CD4-positive, alpha-beta T cell treated with Interleukin-10 for 1 hour (primary cell): ENCODE measurements at places on chromosomes 2 and 18.

GRCh38 chr2:45684756-45685155 lies 33.3 kb downstream of the PRKCE start:
- DNase-seq, result no peak

DNA sequence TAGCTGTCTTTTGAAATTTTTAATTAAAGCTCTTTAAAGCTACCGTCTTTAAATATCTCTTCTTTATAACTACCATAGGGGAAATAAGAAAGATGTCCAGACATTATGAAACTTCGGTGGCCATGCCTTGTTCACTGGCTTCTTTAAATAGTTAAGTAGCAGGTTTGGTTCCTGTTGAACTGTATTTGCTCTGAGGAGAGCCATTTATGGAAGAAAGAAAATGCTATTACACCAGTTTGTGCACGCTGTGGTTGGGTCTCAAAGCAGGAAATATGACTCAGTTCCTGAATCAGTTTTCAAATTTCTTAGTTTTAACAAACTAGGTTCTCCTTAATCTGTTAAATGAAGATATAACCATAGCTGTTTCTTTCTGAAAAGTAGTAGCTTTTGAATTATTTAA lies 12.2 kb downstream of the ARPC2 start:
- DNase-seq, result peak; percentile 69

- no peak for DNase-seq
These were observed 54.0 kb upstream of the SCN1A start for GRCh38 chr2:166181813-166182154.

- no peak for DNase-seq
These were observed 69.3 kb downstream of the AFF3 start for GRCh38 chr2:100073110-100073509.

- DNase-seq, result peak; percentile 80
These were observed 40.1 kb downstream of the DOCK10 start for GRCh38 chr2:225002039-225002655.

DNA sequence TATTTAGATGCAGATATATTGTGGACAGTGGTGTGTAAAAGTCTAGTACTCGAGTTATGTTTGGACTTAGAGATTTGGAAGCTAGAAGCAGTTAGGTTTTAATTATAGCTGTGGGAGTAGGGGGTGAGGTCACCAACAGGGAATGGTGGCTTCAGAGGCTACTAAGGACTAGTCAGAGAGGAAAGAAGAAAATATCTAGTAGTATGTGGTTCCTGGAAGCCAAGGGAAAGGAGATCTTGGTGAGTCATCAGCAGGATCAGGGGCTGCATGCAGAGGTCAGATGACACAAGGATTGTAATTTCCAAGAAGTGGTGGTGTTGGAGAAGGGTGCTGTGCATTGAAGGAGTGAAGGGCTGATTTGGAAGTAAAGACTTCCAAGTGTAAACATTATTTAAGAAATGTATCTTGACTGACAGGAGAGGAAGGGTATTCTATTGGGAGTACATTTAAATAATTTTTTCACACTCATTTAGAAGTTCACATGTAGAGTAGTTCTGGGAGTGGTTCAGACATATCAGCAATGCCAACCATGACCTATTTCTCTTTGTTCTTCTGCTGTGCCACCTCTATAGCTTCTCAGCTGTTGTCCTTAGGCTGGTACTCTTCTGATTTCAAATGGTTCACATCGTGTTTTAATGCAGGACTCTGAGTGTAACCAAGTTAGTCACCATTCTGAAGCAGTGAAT lies 59.1 kb downstream of the ACSL3 start:
- no peak for DNase-seq

DNA sequence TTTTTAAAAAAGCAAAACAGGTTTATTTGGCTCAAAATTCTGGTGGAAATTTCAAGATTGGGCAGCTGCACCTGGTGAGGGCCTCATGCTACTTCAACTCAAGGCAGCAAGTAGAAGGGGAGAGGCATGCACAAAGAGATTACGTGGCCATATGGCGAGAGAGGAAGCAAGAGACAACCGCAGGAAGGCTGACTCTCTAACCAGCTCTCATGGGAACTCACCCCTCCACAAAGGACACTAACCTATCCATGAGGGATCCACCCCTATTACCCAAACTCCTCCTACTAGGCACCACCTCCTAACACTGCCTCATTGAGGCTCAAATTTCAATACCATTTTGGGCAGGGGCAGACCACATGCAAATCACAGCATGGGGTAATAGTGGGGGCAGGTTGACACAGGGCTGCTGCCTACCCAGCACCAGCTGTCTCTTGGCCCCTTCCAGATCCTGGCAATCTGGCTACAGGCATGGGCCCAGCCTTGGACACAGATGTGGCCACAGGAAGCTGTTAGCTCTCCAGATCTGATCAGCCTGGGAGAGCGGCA lies 2.0 kb upstream of the CAPN10 start:
- DNase-seq, result peak; percentile 6

DNA sequence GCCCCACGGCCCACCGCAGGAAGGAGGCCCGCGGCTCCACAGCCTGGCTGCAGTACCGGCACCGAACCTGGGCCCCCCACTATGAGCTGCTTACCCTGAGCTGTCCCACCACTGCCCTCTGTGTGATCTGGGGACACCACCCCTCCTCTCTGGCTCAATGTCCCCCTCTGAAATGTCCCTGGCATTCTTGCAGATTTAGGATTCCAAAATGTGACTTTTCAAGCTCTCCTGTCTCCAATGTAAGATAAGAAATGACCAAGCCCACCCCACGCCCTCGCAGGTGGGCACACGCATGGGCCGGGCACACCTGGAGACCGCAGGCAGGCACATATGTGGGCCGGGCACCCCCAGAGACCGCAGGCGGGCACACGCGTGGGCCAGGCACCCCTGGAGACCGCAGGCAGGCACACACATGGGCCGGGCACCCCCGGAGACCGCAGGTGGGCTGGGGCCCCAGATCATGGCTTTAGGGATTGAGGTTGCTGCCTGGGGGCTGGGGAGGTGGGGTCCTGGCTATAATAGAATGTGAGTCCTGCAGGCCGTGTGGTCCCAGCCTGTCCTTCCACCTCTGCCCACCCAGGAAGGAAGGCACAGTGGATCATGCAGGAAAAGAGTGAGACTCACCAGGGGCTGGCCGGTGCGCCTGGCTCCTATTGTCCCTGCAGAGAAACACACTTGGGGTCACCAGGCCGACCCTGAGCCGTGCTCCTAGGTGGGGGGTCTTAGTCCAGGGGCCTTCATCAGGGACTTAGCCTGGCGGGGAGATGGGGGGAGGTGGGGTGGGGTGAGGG lies 7.2 kb downstream of the PDCD1 start:
- no peak for DNase-seq

DNA sequence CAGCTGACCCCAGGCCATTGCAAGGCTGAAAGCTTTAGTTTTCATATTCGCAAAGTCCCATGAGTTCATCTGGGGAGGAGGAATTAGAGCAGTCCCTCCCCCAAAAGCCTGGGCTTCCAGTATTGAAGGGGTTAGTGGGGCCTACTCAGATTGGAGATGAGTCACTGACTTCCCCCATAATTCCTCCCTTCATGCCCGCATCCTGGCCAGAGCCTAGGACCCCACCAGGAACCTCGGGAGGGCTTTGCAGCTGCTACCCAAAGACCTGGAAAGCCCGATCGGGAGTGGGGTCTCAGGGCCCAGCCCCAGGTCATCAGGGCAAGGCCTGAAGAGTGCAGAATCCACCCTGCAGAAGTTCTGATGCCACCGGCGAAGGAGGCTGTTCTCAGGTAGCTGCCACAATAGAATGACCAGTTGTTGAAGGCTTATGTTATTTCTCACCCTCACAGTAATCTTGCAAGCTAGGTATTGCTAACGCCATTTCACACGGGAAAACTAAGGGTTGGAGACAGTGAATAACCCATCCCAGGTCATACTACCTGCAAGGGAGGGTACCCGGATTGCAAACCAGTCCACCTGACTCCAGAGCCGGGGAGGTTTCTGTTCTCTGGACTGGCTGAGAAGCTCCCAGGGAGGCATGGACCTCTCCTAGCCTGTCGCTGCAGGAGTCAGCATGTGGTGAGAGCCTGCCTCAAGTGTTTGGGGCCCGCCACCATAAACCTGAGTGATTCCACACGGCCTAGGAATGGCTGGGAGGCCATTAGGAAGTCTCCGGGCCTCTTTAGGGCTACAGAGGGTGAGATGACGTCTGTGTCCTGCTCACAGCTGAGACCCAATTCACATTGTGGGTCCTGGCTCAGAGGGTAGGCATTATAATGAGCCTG lies 5.8 kb upstream of the ARID5A start:
- DNase-seq, result no peak

DNA sequence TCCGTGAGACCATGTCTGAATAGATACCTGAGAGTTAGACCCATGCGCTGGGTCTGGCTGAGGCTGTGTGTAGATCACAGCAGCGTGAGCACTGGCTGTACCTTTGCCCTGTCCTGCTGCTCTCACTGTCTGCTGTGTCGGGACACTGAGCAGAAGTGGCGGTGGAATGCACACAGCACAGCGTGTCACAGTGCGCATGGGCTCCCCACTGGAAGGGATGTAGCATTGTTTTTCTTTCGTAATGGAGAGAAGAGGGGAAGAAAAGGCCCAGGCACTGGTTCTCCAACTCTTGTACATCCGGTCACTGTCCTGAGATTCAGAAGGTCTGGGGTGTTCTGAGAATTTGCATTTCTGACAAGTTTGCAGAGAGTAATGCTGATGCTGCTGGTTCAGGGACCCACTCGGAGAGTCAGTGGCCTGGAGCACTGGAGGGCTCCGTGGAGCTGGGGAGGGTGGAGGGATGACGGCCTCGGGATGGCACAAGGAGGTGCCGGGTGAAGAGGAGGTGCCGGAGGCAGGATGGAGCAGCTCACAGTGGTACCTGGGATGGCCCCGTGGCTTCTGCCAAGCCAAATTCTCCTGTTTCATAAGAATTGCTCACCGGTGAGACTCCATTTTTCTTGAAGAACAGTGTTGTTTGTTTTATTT lies 252.8 kb downstream of the LDLRAD4 start:
- DNase-seq, result no peak

DNA sequence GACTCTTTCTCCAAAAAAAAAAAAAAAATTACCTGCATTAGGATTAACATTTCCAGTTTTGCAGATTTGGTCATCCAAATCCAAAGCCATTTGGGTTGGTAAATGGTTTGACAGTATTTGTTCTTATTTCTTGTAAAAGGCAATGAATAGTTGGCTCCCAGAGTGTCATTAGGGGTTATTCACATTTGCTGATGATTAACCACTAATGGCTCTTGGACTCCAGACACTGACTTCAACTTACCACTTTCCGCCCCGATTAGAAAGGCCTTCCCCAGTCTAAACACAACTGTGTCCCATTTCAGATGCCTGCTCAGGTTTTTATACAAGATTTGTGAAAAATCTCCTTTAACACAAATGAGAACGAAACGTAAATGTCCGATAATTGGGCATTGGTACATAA lies 9.6 kb upstream of the TGIF1 start:
- DNase-seq, result no peak

DNA sequence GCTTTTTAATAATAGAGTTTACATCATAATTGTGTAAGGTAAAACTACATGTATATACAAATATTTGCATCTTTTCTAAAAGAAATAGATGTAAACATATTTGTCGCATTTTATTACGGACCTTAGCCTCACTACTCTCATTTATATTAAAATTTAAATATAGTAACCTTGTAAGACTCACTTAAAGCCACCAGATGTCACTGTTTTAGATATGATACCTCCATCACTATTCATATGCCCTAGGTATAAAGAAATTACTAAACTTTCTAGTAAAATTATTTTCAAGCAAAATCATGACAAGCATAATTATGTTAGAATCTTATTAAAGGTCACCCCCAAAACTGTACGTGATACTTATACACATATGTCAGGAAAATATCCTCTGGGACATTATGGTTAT lies 674.3 kb upstream of the REG3G start:
- DNase-seq, result no peak

GRCh38 chr2:152543717-152544116 lies 173.5 kb downstream of the PRPF40A start:
- no peak for DNase-seq

GRCh38 chr2:64989126-64989981 lies at the start of gene SLC1A4:
Gene SLC1A4, plus strand, starts transcription at chr2:64989399. Its CDS starts 245 bp downstream, at chr2:64989644.
- peak; percentile 83 for DNase-seq

- no peak for DNase-seq
These were observed 54.6 kb downstream of the LAMA3 start for GRCh38 chr18:23743733-23744333.

GRCh38 chr2:157925071-157925470 lies 48.9 kb upstream of the ACVR1 start:
- no peak for DNase-seq

- DNase-seq, result no peak
These were observed 62.4 kb downstream of the SATB2 start for GRCh38 chr2:199395311-199395710.

DNA sequence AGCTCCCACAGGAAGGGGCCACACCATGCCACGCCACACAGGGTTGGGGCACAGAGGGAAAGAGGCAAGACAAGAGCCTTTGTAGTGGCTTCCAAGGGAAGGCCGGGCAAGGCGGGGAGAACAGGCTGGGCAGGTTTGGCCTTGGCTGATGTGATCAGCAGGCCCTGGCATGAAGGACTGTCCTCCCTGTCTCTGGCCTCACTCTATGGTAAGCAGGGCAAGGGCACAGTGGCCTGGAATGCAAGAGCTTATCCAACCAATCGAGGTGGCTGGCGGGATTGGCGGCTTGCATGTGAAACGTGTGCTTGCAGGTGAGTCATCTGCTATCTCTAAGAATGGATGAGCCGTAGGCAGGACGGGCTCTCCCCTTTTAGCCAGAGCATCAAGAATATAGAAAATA lies 6.4 kb upstream of the ATP9B start:
- no peak for DNase-seq

- peak; percentile 26 for DNase-seq
These were observed 19.6 kb upstream of the KCNG3 start for GRCh38 chr2:42513252-42513918.

DNA sequence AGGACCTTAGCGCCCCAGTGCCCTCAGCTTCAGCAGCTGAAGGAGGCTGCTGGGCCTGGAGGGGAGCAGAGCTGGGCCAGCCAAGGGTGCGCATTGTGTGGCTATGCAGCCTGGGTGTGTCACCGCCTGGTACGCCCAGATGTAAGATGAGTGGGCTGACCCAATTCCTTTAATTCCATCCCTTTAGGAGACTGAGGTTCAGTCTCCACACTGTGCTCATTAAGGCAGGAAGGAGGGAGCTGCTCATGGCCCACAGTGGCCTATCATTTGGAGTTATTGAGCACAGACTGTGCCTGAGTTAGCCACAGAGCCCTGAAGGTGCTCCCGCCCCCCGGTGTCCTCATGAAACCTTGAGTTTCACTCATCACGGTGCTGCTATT lies 194.1 kb upstream of the GLI2 start:
- DNase-seq, result no peak

GRCh38 chr2:31269087-31269486 lies 35.1 kb downstream of the EHD3 start:
- no peak for DNase-seq
